ENCODE measurements at places on chromosomes 11 and 22.
A peak's percentile ranks its signal among the peaks of the same experiment; 100 is the strongest.

DNA sequence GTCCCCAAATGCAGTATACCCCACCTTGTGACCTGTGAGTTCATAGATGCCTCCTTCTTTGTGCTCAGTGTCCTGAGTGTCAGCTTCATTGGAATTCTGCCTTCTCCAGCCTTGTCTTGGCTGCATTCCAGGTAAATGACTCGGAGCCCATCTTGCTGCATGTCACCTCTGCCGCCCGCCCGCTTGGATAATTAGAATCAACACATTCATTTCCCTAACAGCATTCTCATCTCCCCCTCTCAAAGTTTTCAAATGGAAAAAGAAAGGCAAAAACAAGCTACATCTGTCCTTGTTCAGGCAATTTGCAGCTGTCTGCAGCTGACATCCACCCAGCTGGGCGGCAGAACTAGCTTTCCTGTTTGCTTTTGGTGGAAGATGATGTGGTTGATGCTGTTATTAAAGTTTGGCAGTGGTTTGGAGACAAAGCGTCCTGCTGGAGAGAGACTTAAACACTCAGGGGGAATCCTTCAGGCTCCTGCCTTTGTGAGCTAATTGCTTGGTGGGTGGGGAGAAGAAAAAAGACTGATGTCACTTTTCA, 198.8 kb upstream of the SEZ6L start:
- no peak for DNase-seq

DNA sequence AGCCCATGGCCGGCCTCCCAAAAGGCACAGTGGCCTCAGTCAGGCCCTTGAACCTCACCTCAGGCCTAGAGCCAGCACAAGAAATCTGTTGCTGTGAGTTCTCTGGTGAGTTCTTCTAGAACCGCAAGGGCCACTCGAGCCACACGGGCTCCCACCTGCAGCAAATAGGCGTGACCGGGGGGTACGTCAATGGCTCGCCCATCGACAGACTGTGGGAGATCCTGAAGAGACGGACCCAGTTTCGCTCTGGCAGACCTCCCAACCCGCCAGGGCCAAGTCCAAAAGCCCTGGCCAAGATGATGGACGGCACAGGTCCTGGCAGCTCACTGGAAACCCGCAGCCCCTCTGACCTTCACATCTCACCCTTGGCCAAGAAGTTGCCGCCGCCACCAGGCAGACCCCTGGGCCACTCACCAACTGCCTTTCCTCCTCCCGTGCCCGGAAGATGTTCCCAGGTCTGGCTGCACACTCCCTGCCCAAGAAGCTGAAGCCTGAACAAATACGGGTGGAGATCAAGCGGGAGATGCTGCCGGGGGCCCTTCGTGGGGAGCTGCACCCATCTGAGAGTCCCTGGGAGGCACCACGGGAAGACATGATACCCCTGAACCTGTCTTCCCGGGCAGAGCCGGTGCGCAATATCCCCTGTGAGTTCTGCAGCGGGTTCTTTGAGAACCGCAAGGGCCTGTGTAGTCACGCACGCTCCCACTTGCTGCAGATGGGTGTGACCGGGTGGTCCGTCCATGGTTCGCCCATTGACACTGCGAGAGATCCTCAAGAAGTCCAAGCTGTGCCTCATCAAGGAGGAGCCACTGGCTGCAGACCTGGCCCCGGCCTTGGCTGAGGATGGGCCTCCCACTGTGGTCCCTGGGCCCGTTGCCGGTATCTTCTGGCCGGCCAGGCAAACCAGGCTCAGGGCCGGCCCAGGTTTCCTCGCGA, 544.2 kb upstream of the CCDC179 start:
- no peak for DNase-seq

GRCh38 chr11:15493066-15493465, 378.3 kb downstream of the INSC start:
- DNase-seq = no peak

DNA sequence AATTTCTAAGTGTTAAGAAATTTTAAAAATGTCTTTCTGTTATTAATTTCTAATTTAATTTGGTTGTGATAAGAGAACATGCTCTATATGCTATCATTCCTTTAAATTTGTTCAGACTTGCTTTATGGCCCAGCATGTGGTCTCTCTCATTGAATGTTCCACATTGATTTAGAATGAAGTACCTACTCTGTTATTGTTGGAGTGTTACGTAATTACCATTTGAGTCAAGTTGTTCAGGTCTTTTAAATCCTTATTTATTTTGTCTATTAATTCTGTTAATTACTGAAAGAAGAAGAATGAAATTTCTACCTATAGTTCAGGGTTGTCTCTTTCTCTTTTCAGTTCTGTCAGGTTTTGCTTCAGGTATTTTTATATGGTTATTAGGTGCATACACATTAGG, 57.0 kb downstream of the PRMT3 start:
- DNase-seq = no peak

DNA sequence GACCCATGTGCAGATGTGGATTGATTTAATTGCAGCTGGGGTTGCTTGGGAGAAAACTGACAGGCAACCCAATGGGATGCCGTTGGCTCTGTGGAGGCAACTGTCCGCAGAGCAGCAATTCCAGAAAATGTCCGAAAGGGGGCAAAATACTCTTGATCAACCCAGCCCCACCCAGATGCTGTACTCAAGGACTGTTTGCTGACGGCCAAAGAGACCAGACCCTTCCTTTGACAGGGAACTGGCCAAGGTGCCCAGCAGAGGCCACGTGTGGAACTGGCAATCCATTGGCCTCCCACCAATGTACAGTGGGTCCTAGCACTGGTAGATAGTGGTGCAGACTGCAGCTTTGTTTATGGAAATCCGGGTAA, 29.7 kb upstream of the KCNA4 start:
- no peak for DNase-seq

DNA sequence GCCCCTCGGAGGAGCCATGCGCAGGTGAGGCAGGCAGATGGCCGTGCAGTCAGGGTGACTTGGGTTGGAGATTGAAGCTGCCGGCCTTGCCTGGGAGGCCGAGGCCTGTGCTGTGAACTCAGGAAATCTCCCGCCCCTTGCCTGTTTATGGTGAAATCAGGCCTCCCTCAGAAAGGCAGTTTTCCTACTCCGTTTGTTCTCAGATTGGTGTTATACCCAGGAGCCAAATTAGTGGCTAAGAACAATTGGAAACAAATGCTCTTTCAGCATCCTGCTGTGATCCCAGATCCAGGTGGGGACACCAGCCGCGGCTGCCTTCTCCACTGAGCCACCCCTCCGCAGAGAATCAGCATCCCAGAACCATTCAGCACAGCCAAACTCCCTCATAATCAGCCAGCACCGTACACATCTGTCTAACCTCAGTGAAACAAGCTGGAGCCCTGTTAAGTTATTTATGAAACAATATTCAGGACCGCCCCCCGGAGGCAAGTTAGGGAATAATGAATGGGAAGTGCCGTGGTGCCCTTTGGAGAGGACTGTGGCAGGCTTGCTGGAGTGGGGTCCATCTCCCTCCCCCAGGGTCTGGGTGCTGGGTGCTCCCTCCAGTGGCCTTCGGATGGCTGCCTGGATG, 60.0 kb downstream of the PKNOX2 start:
- DNase-seq = no peak

GRCh38 chr11:32555091-32555490, 28.5 kb upstream of the EIF3M start:
- no peak for DNase-seq

DNA sequence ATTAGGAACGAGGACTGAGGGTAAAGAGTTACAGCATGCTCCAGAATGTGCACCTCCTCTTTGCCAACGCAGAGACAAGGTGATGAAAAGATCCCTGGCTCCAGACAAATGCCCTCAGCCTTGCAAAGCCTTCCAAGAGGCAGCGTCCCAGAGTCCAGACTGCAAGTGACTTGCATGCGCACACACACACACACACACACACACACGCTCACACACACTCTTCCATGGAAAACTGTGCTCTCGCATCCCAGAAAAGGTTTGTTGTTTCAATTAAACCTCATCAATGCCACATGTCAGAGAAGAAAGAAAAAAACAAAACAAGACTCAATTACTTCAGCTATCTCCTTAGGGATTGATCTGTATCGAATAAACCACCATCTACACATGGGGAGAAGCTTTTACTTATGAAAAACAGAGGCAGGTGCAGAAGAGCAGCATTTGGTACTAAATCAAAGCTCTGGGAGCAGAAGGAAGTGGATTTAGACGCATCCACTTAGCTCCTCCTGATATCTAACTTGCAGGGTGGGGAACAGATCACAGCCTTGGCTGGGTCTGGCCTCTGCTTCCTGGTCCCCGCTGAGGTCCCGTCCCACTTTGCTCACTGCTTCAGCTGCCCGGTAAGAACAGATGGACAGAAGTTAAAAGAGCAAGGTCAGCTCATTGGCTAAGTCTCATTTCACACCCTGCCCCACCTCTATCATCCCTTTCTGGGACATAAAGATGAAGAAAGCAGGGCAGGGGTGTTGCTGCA, 249.8 kb upstream of the BLID start:
- no peak for DNase-seq

DNA sequence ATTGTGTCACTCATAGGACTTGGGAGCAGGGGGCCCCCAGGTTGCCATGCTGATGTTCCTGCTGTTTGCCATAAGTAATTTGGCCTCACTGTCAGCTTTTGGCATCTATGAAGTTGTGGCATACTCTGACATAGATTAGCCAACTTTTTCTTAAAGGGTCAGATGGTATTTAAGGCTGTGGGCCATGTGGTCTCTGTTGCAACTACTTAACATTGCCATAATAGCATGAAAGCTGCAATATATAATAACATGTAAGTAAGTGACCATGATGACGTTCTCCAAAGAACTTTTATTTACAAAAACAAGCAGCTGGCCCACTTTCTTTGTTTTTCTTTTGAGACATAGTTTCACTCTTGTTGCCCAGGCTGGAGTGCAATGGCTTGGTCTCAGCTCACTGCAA, 2.2 kb upstream of the TMEM216 start:
- no peak for DNase-seq

DNA sequence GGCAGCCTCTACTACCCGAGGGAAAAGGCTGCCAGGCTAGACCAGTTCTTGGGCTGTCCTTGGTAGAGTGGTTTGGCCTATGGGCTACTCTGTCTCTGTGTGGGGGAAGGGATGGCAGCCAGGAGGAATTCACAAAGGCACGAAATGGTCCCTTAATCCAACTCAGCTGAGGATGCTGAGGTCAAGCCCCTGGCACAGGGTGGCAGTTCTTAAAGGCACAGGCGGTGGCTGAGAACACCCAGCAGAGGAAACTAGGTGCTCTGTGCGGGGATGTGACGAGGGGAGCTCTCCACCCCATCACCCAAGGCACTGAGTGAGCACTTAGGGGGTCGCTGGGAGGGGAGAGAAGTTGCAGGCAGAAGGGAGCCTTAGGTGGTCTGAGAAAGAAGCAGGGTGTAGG, at the start of gene MFRP:
TSS of gene MFRP (minus strand) at position 101 of the 400 bp plus-strand sequence. CDS start 192 bp downstream, outside the sequence.
- no peak for DNase-seq

- peak; percentile 13 for DNase-seq
Observed at GRCh38 chr11:130118165-130118564, 41.4 kb upstream of the ST14 start.

DNA sequence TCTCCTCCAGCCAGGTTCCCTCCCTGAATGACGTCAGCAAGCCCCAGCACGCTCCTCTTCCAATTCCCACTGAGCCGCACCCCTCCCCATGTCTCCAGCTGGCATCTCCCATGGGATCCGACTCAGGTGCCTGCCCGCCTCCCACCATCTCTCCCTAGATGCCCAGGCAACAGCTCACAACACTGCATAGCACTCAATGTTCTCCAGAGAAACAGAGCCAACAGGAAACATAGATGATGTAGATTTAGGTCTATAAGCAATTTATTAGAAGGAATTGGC, 532.3 kb downstream of the BRD1 start:
- no peak for DNase-seq

- DNase-seq = no peak
Observed at GRCh38 chr22:20295262-20296064, 24.4 kb downstream of the DGCR6L start.

GRCh38 chr11:116457336-116458007, 315.3 kb downstream of the BUD13 start:
- DNase-seq = no peak

DNA sequence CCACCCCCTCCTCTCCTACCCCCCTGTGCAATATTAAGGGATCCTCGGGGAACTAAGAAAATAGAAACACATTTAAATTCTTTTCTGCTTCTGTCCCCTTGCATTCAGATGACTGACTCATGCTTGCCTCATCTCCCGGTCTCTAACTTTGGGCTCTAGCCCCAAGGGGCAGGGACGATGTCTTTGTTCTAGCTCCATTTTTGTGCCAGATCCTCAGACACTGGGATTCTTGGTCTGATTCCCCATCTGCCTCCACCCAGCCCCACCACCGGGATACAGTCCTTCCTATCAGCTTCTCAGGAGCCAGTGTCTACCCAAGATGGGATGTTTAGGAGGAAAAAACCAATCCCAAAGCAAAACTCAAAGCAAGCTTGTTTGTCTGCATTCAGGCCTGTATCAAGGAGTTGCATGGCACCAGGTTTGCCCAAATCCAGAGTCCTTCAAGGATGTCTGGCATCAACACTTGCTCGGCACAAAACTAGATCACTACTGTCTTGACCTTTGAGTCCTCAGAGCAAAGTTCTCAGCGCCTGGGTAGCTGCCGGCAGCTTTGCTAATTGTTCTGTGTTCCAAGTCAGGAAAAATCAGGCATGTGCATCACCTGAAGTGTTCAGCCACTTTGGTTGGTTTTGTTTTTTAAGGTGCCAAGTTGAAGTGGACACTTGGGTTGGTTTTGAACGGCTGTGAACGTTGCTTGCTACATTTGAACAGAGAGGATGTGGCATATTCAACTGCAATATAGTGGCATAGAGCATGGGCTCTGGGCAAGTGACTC, 212.8 kb downstream of the DSCAML1 start:
- DNase-seq = no peak

GRCh38 chr22:48257685-48258055, 1495.2 kb downstream of the TBC1D22A start:
- DNase-seq = no peak

GRCh38 chr11:79375818-79376550, 64.8 kb downstream of the TENM4 start:
- no peak for DNase-seq

DNA sequence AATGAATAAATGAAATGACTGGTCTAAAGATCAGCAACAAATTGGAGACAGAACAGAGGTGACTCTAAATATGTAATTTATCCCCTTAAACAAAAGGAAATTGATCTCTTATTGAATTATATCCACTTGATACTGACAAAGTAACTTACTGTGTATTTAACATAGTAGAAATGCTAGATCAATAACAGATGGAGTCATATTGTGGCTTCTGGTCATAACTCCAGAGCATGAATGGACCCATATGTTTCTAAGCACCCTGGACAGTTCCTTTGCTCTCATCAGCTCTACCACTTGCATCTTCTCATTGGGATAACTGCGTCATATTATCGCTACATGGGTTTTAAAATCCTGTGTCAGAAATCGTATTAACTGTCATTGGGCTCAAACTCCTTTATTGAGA, 222.3 kb downstream of the ETS1 start:
- DNase-seq = no peak

- no peak for DNase-seq
Observed at GRCh38 chr22:46142548-46143490, 7.5 kb upstream of the PPARA start.

DNA sequence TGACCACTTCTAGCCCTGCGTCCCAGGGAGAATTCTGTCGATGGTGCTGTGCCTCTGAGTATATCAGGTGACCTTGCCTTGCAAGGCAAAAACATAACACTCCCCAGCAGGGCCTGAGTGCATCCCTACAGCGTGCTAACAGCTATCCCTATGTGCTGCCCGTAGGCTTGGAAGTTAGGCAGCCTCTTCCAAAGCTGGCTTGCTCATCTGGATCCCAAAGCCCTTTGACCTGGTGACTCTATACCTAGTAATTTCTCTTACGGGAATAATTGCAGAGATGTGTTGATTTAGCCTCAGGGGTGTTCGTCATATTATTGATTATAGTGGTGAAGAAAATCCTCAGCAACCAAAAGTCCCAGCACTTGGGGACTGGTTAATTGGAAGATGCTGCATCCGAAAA, 32.6 kb upstream of the CRYBB3 start:
- no peak for DNase-seq
